IMR-90 (cell line): ENCODE measurements at places on chromosomes 2 and 18. TPM values are rescaled to one million over a fixed set of nuclear protein-coding genes. Genes with fewer than 3 reads are reported as not detected.
A peak's percentile ranks its signal among the peaks of the same experiment; 100 is the strongest.

The CEP192 gene
- total RNA-seq: 29.0 and 34.2 TPM in 2 replicates

The GPR17 gene
- not detected in 2 replicates for total RNA-seq

The CRYGC gene
- not detected in 2 replicates for total RNA-seq

The MRPS5 gene
- 27.6 and 35.8 TPM in 2 replicates for total RNA-seq

The CRACDL gene
- not detected in 2 replicates for total RNA-seq

The PLGLB1 gene
- 0.18 and 0.28 TPM in 2 replicates for total RNA-seq

DNA sequence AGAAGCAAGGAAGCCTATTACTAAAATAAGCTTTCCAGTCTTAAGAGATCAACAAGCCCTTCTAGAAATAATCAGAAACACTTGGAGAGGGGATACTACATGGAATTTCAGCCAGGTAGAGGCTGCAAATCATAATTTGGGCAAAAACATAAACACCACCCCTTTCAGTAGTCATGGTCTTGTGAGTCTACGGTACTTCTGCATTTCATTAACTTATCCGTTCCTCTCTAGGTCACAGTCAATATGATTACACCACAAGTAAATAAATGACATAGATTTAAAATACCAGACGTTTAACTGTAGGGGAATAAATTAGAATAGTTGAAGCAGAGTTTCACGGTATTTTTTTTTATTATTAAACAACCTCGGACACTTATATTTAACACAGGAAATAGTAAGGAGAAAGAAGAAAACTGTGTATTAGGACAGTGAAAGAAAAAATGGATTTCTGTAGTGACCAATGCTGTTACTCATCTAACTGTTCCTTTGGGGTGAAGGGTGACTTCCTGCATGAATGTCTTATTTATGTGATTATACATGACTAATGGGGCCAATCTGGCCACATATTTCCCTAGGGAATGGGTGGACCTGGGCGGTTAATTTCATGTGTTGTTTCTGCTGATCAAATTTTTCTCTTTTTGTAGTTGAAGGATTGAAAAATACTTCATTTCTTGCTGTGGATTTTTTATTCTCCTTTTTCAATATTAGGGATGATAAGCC lies 456.6 kb upstream of the UBE2E3 start:
- H3K4me1 ChIP-seq: peaks cover 8% of the 10 kb centered on the region
- peak overlapping the region; percentile 20; the same call in 1 of the 2 replicates for H3K27ac ChIP-seq
- no peaks in the 10 kb centered on the region for H3K27me3 ChIP-seq

DNA sequence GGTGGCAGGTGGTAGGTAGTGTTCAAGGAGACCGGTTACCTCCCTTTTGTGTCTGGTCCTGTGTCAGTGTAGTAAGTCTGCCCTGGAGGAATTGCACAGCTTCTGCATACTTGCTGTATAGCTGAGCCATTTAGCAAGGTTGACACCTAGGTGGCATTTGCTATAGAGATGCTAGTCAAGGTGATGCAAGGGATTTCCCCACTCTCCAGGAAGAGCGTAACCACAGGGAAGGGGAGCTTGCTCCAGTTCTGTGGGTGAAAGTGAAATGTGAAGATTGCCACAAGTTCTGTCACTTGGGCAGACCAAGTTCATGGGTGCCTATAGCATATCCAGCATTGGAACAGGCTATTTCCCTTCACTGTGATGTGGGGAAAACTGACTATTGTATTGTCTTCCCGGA lies 28.1 kb downstream of the NAT8 start:
- DNase-seq: no peak
- H3K4me1 ChIP-seq: no peaks in the 10 kb centered on the region
- no peak overlapping the region for H3K4me3 ChIP-seq
- no peaks in the 10 kb centered on the region for H3K27me3 ChIP-seq

DNA sequence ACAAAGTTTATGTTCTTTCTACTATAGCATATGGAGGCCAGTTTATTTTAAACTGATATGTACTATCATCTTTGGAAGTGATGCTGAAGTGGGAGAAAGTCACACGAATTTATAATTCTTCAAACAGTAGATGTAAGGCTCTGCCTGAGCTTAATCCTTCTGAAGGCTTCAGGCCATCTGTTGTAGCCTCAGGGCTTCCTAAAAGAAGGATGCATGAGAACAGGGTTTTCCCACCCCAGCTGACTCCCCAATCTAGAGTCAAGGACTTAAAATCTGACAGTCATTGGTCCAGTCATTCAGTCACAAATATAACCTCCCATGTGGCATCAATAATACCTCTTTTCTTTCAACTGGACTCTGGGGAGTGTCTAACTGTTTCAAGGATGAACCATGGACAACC lies 330.5 kb downstream of the KCNS3 start:
- H3K4me3 ChIP-seq: no peak overlapping the region
- H3K36me3 ChIP-seq: no peaks in the 10 kb centered on the region
- no peak overlapping the region for H3K27ac ChIP-seq

DNA sequence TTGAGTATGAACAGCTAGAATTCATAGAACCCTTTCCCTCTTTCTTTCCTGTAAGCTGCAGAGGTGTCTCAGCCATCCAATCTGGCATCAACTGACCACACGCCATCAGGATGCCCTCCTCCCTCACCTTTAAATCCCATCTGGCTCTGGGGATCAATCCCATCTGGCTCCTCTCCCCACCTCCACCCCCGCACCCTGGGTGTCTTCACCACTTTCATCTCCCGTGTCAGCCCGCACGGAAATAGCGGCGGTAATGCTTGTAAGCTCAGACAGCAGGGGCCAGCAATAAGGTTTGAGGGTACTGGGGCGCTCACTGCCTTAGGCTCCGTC lies 508 bp upstream of the TUBA4B start:
- H3K4me3 ChIP-seq: peak overlapping the region; percentile 57; the same call in 1 of the 2 replicates
- no peak for DNase-seq
- H3K36me3 ChIP-seq: peaks cover 14% of the 10 kb centered on the region; the same call in 1 of the 2 replicates
- peaks cover 40% of the 10 kb centered on the region for H3K4me1 ChIP-seq
- H3K27me3 ChIP-seq: peaks cover 13% of the 10 kb centered on the region

DNA sequence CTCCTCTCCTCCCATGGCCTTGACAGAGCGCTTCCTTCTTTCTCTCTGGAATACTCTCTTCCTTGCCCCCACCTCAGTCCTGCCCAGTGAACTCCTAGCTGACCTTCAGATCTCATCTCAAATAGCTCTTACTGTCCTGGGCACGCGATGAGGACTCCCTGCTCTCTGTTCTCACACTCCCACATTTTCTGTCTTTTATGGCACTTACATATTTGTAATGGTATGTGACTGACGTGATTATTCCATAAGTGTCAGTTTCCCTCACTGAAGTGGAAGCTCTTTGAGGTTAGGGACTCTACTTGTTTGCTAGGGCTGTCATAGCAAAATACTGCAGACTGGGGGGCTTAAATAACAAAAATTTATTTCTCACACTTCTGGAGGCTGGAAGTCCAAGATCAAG lies 1.7 kb upstream of the DYSF start:
- H3K27me3 ChIP-seq: peaks cover 44% of the 10 kb centered on the region
- H3K36me3 ChIP-seq: no peaks in the 10 kb centered on the region
- DNase-seq: no peak
- no peak overlapping the region for H3K4me3 ChIP-seq
- H3K27ac ChIP-seq: no peak overlapping the region

- peaks cover 2% of the 10 kb centered on the region; the same call in 1 of the 2 replicates for H3K4me1 ChIP-seq
- H3K4me3 ChIP-seq: no peak overlapping the region
- H3K27me3 ChIP-seq: peaks cover 10% of the 10 kb centered on the region
- H3K36me3 ChIP-seq: no peaks in the 10 kb centered on the region
- DNase-seq: no peak
Observed at GRCh38 chr2:38060236-38061018, 15.5 kb downstream of the CYP1B1 start.

GRCh38 chr2:24452502-24452885 lies 38.6 kb upstream of the NCOA1 start:
- no peak for DNase-seq
- no peaks in the 10 kb centered on the region for H3K36me3 ChIP-seq
- no peak overlapping the region for H3K27ac ChIP-seq
- no peak overlapping the region for H3K4me3 ChIP-seq

DNA sequence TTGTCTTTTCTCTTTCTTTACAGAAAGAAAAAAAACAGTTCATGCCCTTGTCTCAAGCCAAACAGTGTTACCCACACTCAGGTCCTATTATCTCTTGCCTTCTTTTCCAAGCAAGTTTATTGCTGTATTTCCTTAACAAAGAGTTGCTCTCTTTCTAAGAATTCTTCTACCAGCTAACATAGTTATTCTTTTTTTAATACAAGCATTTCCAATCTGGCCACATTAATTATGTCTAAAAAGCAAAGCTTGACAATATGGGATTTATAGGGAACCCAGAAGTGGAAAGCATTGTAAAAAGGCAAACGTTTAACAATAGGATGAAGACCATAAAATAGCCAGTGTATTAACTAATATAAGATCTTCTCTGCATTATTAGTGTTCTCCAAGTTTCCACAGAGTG lies 272.5 kb upstream of the CWC22 start:
- H3K36me3 ChIP-seq: no peaks in the 10 kb centered on the region
- DNase-seq: no peak
- no peak overlapping the region for H3K27ac ChIP-seq
- H3K4me1 ChIP-seq: no peaks in the 10 kb centered on the region

DNA sequence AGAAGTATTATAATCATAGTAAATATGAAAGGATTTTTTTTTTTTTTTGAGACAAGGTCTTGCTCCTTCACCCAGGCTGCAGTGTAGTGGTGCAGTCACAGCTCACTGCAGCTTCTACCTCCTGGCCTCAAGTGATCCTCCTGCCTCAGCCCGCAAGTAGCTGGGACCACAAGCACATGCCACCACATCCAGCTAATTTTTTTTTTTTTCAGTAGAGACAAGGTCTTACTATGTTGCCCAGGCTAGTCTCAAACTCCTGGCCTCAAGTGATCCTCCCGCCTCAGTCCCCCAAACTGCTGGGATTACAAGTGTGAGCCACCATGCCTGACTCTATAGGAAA lies 301.6 kb upstream of the STON1 start:
- no peak overlapping the region for H3K27ac ChIP-seq
- H3K4me3 ChIP-seq: no peak overlapping the region
- no peak for DNase-seq
- no peaks in the 10 kb centered on the region; the same call in 1 of the 2 replicates for H3K27me3 ChIP-seq
- H3K36me3 ChIP-seq: no peaks in the 10 kb centered on the region
- no peaks in the 10 kb centered on the region for H3K4me1 ChIP-seq

GRCh38 chr2:37348155-37348554 lies 3.7 kb downstream of the QPCT start:
- H3K36me3 ChIP-seq: no peaks in the 10 kb centered on the region
- H3K4me1 ChIP-seq: no peaks in the 10 kb centered on the region; the same call in 1 of the 2 replicates
- H3K4me3 ChIP-seq: no peak overlapping the region
- no peak for DNase-seq

DNA sequence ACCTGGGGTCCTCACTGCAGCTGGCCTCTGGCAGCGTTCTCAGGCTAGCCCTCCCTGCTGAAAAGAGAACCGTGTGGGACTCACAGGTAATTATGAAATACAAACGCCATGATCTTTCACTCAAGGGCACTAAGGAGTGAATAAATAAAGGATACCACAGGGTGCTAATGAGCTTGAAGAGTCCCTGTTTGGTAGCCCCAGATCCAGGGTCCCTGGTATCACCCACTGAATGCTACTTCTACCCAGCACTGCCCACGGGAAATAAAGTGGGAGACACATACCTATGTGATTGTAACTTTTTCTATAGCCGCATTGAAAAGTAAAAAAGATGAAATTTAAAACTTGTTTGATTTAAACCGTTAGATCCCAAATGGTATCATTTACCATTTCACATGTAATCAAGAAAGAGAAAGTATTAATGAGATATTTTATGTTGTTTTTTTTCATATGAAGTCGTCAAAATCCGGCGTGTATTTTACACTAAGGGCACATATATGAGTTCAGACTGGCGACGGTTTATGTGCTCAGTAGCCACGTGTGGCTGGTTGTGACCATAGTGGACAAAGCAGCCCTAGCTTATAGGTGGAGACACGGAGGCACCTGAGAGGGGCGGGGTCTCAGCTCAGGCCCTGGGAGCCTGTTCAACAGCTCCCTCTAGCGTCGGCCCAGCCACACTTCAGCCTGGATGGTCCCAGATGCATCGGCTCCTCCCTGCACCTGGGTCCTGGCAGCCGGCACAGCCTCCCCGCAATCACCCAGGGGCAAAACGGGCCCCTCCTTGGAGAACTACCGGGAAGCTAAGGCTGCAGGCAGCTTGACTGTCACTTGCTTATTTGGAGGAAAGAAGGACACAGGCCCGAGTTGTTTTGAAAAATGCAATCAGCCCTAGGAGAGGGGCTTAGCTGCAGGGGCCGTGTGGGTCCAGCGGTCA lies 39.2 kb downstream of the ODC1 start:
- no peak overlapping the region for H3K4me3 ChIP-seq
- H3K36me3 ChIP-seq: no peaks in the 10 kb centered on the region
- H3K4me1 ChIP-seq: peaks cover 23% of the 10 kb centered on the region
- H3K27ac ChIP-seq: no peak overlapping the region
- peak; percentile 64 for DNase-seq

GRCh38 chr2:95325026-95325425 lies 27.9 kb downstream of the KCNIP3 start:
- H3K4me3 ChIP-seq: no peak overlapping the region
- H3K36me3 ChIP-seq: no peaks in the 10 kb centered on the region
- peaks cover under 1% of the 10 kb centered on the region; the same call in 1 of the 2 replicates for H3K27me3 ChIP-seq
- no peak overlapping the region for H3K27ac ChIP-seq
- peaks cover 3% of the 10 kb centered on the region; the same call in 1 of the 2 replicates for H3K4me1 ChIP-seq
- DNase-seq: no peak

DNA sequence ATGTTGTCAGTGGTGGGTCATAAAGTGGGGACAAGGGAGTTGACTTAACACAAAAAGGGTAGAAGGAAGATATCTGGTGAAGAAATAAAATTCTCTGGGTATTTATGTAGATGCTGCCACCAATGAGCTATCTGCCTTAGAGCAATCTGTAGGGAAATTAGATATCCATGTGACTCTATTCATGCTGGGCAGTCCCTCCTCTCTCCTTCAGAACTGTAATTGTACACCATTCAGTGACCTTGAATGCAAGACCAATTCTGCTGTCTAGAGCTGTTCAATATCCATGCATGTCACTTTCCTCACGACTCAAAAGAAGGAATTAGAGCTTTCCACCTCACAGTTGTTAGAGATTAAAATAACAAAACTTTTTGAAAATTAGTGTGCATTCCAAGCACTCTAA lies 28.6 kb upstream of the TDRD15 start:
- no peak for DNase-seq
- H3K27ac ChIP-seq: no peak overlapping the region
- H3K27me3 ChIP-seq: no peaks in the 10 kb centered on the region
- no peaks in the 10 kb centered on the region for H3K36me3 ChIP-seq

DNA sequence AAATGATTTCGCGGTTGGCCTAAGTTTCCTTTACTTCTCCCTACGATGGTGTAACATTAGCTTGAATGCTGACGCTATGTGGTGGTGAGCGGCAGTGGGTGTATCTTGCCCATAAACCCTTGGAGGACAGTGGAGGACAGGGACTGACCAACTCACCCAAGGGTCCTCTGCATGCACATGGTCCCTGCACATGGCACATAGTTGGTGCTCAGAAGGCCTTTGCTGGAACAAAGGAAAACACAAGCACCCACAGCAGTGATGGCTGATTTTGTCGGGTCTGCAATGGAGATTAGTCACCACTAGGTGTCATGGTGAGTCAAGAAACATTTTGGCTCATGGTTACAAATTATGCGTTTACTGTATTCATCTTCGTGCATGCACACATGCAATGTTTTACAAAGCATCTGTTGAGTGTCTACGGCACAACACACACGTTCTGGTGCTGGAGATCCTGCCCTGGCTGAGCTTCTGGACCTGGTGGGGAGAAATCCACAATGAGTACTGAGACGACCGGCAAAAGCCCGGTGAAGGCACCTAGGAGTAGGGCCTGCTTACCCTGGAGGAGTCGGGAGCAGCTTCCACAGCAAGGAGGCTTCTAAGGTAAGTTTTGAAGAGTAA lies 44.0 kb downstream of the PDCL3 start:
- no peaks in the 10 kb centered on the region for H3K36me3 ChIP-seq
- H3K27me3 ChIP-seq: peaks cover 4% of the 10 kb centered on the region; the same call in 1 of the 2 replicates
- H3K27ac ChIP-seq: no peak overlapping the region
- H3K4me1 ChIP-seq: no peaks in the 10 kb centered on the region
